ENCODE measurements at places on chromosomes 4 and X. TPM values are rescaled to one million over a fixed set of nuclear protein-coding genes. Genes with fewer than 3 reads are reported as not detected.
A peak's percentile ranks its signal among the peaks of the same experiment; 100 is the strongest.

GRCh38 chr4:105805501-105806120 is 89.7 kb upstream of the NPNT start:
- DNase-seq, result no peak

DNA sequence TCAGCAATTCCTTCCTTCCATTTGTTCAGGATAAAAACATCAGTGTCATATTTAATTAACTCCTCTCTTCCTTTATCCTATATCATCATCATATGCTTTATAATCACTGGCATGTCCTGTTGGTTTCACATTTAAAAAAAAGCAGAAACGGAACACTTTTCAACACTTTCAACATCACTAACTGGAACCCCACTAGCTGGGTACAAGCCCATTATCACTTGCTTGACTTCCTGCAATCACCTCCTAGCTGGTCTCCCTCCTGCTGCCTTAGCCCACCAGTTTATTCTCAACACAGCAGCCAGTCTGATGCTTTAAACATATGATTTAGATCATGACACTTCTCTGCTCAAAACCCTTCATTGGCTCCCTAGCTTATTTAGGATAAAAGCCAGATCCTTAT is 116.4 kb upstream of the LSM6 start:
- DNase-seq, result no peak

GRCh38 chrX:3451571-3451970 is 105.1 kb upstream of the MXRA5 start:
- no peak for DNase-seq

GRCh38 chr4:160423879-160424451 is 1321.1 kb downstream of the RAPGEF2 start:
- DNase-seq, result peak; percentile 46

DNA sequence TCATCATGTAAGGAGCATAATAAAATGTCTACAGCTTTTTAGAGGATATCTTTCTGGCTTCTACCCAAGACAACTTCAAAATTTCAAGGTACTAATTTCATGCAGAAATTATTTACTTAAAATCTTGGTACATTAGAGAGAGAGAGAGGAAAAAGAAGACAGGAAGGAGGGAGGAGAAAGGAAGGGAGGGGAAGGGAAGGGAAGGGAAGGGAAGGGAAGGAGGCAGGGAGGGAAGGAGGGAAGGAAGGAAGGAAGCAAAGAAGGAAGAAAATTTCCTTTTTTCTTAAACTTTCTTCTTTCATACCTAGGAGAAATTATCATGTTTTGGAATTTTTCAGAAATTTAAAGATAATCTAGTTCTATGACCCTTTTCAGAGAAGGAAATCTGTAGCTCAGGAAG is 61.8 kb downstream of the HS3ST1 start:
- no peak for DNase-seq

DNA sequence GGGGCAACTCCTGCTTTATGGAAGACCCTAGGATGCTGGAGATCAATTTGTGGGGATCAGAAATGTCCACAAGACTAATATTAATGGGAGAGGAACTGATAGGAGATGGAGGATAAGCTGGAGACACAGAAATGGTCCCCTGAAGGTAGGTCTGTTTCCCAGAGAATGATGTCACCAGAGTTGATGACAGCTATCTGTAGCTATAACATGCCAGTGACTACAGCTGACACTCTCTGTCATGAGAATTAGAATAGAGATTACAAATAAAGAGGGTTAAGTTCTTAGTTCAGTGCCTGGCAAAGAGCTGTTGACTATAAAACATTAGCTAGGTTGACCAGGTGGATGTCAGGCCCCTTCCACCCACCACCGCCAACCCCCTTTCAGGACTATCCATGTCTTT is 9.3 kb downstream of the BST1 start:
- no peak for DNase-seq

- DNase-seq, result no peak
Measured at GRCh38 chr4:157363360-157363759, 142.8 kb downstream of the GRIA2 start.

- DNase-seq, result no peak
Measured at GRCh38 chrX:122134291-122134690, 1049.8 kb upstream of the GRIA3 start.

DNA sequence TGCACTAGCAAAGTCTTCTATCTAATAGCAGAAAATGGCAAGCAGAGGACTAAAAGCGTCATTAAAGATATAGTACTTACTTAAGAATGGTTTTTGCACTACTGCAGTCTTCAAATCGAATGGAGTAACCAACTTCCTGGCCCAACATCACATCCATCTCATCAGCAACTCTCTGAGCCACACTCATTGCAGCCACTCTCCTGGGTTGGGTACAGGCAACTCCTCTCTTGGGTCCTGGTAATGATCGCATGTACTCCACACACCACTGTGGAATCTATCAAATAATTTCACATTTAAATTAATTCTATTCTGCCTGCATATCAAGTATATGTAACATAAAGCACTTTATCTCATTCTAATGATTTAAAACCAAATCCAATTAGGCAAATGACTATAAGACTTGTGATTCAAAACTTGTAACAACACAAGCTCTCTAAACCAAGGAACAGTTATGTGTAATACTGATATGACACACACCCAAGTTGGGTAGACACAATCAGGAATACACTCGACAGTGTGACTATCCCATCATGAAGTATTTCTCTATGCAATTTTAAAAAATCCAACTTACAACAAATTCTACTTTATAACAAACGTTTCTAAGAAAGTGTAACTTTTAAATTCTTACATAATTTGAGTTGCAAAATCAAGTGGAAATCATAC is 13.6 kb downstream of the DHX15 start:
- DNase-seq, result no peak

GRCh38 chrX:3076416-3076991 is 35.2 kb downstream of the ARSF start:
- no peak for DNase-seq

GRCh38 chrX:10103023-10103422 is 53.8 kb upstream of the CLCN4 start:
- DNase-seq, result no peak

- DNase-seq, result peak; percentile 86
Measured at GRCh38 chr4:11548597-11549082, 119.9 kb upstream of the HS3ST1 start.

HTR2C gene
- not detected for total RNA-seq

TSC22D3 gene
- total RNA-seq, result 53.9 TPM

NXF2B gene
- total RNA-seq, result not detected

SSX1 gene
- not detected for total RNA-seq

DMRTC1B gene
- not detected for total RNA-seq

PSAPL1 gene
- total RNA-seq, result not detected

TBC1D9 gene
- 42.8 TPM for total RNA-seq

EGF gene
- total RNA-seq, result 0.67 TPM

ZAR1 gene
- total RNA-seq, result not detected

VCX2 gene
- not detected for total RNA-seq

UGT2B15 gene
- not detected for total RNA-seq

NAT8L gene
- total RNA-seq, result not detected

BST1 gene
- under 0.01 TPM for total RNA-seq

POU3F4 gene
- not detected for total RNA-seq

FRMPD4 gene
- 0.24 TPM for total RNA-seq

DMP1 gene
- total RNA-seq, result not detected
